Muscle of arm (tissue), 14 donors: ENCODE measurements at places on chromosomes 13 and 19. TPM values are rescaled to one million over a fixed set of nuclear protein-coding genes. Genes with fewer than 3 reads are reported as not detected.

GRCh38 chr13:97119943-97120342, 102.2 kb upstream of the MBNL2 start:
- DNase-seq, result no peak

DNA sequence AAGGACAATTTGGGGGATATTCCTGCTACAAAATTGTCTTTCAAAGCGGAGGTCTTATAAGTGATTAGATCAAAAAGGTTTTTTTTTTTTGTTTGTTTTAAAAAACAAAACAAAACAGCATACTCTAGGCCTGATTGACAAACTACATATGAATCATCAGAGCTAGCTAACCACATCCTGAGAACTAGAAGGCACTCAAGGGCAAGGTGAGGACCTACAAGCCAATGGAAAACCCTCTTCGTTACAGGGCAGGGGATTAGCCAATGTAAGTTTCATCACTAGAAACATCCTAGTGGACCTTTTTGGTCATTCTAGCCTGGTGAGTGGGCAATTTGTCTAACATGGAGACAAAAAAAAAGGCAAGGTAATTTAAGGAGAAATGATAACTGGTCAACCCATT, 428.6 kb downstream of the RFC3 start:
- DNase-seq, result no peak

GRCh38 chr19:10419646-10420443, 493 bp upstream of the PDE4A start:
- DNase-seq, result no peak

The FFAR1 gene
- not detected for polyA plus RNA-seq

The GIPC3 gene
- 1.5 TPM for polyA plus RNA-seq

The SOX1 gene
- polyA plus RNA-seq, result 0.08 TPM
